ENCODE measurements at places on chromosomes 2 and 18.

DNA sequence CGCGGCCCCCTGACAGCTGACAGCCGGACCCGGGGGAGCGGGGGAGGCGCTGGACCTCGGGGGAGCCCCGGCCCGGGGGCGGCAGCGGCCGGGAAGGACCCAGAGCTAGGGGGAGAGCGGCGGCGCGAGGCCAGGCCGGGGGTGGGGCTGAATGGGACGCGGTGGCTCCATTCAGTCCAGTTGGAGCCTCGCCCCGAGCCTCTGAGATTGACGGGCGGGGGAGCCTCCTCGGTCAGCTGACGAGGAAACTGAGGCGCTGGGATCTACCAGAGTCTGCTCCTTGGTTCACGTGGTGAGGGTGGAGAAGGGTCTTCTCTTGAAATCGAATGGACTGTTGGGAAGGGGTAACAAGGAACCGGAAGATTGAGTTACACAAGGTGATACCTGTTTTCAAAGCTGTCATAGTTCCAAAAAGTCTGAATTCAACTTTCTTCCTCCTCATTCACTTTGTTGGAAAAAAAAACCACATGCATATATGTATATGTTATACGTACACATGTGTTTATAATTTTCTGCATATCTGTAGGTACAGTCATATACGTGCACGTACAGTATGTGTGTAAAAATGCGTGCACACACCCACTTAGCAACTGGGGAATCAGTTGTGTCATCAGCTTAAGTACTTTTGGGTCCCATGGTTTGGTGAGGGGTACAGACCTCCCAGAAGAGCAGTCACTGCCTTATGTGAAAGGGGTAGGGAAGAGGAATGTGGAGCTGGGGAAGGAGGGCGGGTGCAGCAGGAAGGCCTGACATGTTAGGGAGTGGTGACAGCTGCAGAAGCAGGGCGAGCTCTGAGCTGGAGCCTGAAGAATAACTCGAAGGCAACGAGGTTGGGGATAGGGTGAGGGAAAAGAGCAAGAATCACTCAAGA, 628 bp downstream of the PPP1R7 start:
- peak; percentile 44 for DNase-seq

- DNase-seq = no peak
Observed at GRCh38 chr2:200188876-200189275, 117.6 kb upstream of the SPATS2L start.

GRCh38 chr2:3420769-3421397, 41.4 kb downstream of the TRAPPC12 start:
- DNase-seq = no peak

- no peak for DNase-seq
Observed at GRCh38 chr2:129901754-129902415, 77.6 kb upstream of the RAB6C start.

DNA sequence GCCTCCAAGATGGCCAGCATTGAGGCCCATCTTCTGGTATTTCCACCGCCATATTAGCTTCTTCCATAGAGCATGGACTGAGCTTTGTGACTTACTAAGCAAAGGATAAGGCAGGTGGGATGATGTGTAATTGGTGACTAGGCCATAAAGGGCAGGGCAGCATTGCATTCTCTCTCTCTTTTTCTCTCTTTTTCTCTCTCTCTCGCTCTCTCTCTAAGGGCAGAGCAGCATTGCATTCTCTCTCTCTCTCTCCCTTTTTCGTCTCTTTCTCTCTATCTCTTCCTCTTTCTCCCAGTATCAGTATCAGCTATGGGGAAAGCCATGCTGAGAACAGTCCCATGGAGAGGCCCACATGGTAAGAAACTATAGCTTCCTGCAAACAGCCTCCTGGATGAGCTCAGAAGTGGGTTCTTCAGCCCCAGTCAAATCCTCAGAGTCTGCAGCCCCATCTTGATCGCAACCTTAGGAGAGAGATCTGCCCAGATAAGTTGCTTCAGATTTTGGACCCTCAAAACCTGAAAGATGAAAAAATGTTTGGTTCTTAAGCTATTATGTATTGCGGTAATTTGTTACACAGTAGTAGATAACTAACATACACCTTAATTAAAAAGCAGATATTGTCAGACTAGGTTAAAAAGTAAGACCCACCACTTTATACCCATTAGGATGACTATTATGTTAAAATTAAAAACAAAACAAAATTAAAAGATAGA, 39.1 kb upstream of the MYCN start:
- no peak for DNase-seq

DNA sequence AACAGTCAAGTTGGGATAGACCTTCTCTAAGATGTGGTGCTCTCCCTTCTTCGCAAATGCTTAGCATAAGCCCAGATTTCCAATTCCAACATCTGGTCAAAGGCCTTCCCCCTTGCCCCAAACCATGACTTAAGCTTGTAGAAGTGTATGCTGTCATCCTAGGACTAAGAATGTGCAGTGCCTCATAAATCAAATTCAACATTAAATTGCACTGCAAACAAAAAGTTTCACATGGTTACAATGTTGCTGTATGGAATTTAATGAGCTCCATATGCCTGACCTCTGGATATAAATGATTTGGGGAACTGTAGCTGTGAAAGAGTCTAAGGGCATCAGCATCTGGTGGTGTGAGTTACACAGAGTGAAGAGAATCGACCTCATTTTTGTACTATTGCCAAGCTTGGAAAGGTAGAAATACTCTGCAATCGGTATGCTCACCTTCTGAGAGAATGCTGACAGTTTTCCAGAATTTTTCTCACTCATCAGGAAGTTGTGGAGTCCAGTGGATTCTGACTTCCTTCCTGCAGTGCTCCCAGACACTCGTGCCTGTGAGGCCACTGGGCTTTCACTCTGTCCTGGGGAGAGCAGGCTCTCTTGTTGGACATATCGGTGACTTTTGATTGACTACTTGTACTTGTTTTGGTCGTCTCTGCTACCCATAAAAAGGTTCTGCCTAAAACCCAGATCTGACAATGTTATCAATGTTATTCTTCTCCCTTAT, 40.6 kb downstream of the FASTKD2 start:
- no peak for DNase-seq

DNA sequence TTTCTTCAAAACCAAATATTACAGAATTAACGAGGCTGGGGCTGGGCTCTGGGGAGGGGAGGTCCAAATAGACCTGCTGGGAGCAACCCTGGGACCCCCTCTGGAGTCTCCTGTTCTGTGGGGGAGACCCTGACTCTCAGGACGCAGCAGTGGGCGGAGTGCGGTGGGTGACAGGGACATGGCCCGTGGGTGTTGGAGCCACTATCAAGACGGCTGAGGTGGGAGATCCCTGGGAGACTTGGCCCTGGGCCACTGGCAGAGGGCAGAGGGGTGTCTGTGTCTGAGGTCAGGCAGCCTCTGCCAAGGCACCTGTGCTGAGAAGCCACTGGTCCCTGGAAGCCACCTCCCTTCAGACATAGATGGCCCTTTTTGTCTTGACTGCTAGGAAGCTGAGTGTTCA, 79.5 kb upstream of the CTDP1 start:
- no peak for DNase-seq

DNA sequence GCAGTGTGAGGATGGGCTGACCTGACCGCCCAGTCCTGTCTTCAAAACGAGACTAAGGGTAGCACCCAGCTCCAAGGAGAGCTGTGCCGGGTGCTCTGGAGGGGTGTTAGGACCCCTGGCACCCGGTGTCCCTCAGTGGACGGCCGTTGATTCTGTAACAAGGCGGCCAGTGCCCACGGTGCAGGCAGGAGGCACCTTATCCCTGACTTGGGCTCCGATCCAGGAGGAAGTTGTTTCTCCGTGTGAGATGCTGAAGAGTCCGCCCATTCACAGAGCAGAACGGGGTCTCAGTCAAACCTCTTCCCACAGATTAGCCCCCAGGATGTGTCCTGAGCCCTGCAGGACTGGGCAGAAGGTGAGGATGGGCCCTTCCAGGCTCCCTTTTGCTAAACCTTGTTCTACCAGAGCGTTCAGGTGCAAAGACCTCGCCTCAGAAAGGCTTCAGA, 123.0 kb downstream of the NFATC1 start:
- DNase-seq = no peak

DNA sequence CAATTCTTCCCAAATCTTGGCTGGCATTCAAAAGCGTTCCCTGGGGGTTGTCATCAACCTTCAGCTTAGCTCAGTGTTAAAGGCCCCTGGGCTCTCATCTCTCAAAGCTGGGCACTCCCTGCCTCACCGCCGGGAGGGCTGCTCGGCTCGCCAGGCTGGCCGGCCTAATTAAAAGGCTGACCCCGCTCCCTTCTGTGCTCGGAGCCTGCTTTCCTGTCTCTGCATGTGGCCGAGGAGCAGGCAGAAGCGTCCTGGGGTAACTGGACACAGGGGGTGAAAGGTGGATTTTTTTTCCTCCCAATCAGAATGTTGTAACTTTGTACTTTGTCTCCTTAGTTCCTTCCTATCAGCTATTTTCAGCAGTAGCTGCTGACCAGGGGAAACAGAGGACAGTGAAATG, 231.1 kb downstream of the GBX2 start:
- no peak for DNase-seq

- no peak for DNase-seq
Observed at GRCh38 chr18:11990539-11990938, 9.2 kb downstream of the IMPA2 start.

DNA sequence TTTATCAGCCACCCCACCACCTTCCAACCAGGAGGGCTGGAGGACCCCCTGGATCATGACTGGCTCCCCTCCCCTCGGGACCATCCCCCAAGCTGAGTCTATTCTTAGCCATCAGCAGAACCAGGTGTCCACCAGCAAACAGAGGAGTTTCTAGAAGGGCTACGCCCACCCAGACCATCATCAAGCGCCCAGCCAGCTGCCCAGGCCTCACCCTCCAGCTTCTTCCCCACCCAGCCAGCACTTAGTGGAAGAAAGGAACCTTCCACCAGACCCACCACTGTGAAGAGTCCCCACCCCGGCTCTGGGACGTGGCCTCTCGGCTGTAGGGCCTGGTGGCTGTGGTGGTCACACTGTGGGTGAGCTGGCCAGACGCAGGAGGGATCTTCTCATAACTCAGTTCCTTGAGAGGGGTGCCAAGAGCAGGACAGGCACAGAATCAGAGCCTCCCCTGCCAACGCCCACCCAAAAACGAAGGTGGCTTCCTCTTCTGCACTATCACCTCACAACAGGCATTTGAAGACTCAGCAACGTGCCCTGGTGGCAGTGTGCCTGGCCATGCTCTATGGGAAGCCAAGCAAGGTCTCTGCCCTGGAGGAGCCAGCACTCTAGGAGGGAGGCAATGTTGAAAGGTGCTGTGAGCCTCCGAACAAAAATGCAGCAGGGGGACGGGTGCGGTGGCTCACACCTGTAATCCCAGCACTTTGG, 19.0 kb downstream of the BIN1 start:
- no peak for DNase-seq

DNA sequence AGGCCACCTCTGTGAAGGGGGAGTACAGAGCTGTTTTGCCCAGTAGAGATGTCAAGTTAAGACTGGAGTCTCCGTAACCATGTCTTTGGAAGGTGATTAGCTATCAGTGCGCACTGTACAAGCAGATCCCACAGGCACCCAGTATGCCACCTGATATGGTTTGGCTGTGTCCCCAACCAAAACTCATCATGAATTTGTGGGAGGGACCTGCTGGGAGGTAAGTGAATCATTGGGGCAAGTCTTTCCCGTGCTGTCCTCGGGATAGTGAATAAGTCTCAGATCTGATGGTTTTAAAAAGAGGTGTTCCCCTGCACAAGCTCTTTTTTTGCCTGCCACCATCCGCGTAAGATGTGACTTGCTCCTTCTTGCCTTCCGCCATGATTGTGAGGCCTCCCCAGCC, 90.2 kb downstream of the ACTR2 start:
- no peak for DNase-seq

- DNase-seq = no peak
Observed at GRCh38 chr18:22257022-22257543, 87.7 kb downstream of the GATA6 start.

GRCh38 chr2:222427646-222428301, 3.4 kb downstream of the SGPP2 start:
- no peak for DNase-seq

GRCh38 chr18:50297621-50298442, 10.3 kb upstream of the CXXC1 start:
- DNase-seq = peak; percentile 75

DNA sequence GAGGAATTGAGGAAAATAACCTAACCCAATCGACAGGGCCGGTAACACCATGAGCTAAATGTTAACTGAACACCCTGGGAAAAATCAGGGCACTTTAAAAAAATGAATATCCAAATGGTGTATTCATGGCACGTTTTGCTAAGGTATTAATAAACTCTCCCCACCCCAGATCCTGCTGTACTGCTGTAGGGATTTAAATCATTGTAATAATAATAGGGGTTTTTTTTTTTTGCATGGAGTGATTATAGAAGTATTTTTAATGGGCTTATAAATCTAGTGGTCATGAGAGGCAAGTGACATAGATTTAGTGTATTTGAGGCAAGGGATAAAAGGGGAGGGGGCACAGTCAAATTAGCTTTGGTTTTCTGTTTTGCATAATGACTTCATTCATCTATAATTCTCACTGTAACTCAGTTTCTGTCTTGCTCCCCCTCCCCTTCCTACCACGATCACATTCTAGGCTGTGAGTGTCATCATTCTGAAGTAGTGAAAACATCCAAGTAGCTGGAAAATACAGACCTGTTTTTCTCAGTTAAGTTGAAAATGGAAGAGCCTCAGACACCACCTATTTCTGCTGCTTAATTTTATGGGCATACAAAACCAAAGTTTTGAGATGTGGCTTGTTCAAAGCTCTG, 18.2 kb upstream of the MGAT5 start:
- no peak for DNase-seq

DNA sequence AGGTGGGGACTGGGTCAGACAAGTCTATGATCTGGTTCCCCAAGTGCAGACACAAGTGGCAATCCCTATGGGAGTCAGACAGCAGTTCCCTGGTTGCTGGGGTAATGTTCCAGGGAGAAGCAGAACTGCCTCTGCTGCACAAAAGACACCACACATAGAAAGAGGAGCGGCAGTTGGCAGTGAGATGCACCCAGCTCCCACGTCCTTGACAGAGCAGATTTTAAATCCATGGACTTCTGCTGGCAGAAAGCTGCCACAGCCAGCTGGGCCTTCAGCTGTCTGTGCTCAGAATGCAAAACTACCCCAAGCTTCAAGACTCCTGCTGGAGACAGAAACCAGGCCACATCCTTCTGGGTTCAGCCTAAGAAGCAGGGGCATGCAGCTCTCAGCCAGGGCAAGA, 147.2 kb downstream of the ETAA1 start:
- DNase-seq = no peak

GRCh38 chr2:205060269-205060668, 515.0 kb downstream of the PARD3B start:
- no peak for DNase-seq

GRCh38 chr2:129768485-129769184, 210.8 kb upstream of the RAB6C start:
- no peak for DNase-seq

DNA sequence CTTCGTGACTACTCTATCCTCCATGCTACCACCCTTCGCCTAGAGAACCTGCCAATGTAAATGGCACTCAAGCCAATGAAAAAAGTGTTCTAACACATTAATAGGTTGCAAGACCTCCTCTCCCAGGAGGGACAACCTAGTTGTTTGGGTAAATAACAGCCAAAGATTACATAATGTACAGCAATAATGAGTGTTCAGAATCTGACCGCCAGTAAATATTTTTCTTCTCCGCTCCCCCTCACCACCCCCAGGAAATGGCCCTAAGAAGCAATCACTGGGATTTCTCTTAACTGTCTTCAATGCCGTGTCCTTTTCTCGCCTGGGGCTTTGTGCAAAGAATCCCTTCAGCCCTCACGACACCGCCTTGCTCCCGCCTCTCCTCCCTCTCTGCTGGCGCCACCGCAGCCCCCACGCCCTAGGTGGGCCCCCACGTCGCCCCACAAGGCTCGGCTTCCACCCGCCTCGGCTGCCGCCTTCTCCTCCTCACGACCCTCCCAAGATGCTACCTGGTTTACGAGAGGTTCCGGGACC, 458 bp downstream of the HYCC2 start:
- DNase-seq = no peak
